Bladder microvascular endothelial cell (primary cell): ENCODE measurements at places on chromosomes 5 and 9. TPM values are rescaled to one million over a fixed set of nuclear protein-coding genes. Genes with fewer than 3 reads are reported as not detected.

FAT2 gene
- total RNA-seq = under 0.01 TPM in 1 of 2 replicates, not detected in the other

PHF2 gene
- 11.0 and 17.2 TPM in 2 replicates for total RNA-seq

ZNF366 gene
- total RNA-seq = 12.3 and 21.0 TPM in 2 replicates

FBP2 gene
- total RNA-seq = not detected in 2 replicates

SLC22A4 gene
- total RNA-seq = 3.5 and 4.7 TPM in 2 replicates

PCDHGA11 gene
- 4.0 and 14.5 TPM in 2 replicates for total RNA-seq

SLC12A2 gene
- 56.0 and 131 TPM in 2 replicates for total RNA-seq

CTXN3 gene
- total RNA-seq = not detected in 2 replicates

SECISBP2 gene
- 18.1 and 43.1 TPM in 2 replicates for total RNA-seq

PCDHGB2 gene
- total RNA-seq = 1.1 and 5.1 TPM in 2 replicates

CD14 gene
- 3.2 TPM in 1 of 2 replicates, not detected in the other for total RNA-seq

OLFML2A gene
- 0.32 and 2.0 TPM in 2 replicates for total RNA-seq

GKAP1 gene
- total RNA-seq = 1.3 and 1.9 TPM in 2 replicates

PLCXD3 gene
- total RNA-seq = 0.19 TPM in 1 of 2 replicates, not detected in the other

ENTPD2 gene
- under 0.01 TPM in 1 of 2 replicates, not detected in the other for total RNA-seq

CCNI2 gene
- under 0.01 and 0.06 TPM in 2 replicates for total RNA-seq

SLC36A3 gene
- not detected in 2 replicates for total RNA-seq

ADAMTS16 gene
- not detected in 2 replicates for total RNA-seq

IL31RA gene
- total RNA-seq = under 0.01 and 0.06 TPM in 2 replicates

RNF44 gene
- 1.6 and 8.5 TPM in 2 replicates for total RNA-seq

CFAP77 gene
- not detected in 2 replicates for total RNA-seq

LRRC26 gene
- not detected in 2 replicates for total RNA-seq

SRD5A1 gene
- 7.4 and 12.3 TPM in 2 replicates for total RNA-seq

FGF18 gene
- total RNA-seq = 0.06 TPM in 1 of 2 replicates, not detected in the other

TSLP gene
- under 0.01 and 0.06 TPM in 2 replicates for total RNA-seq

ARID3C gene
- 0.16 TPM in 1 of 2 replicates, not detected in the other for total RNA-seq

ANXA2R gene
- 3.8 and 13.0 TPM in 2 replicates for total RNA-seq

CDKN2A gene
- 1.3 and 5.4 TPM in 2 replicates for total RNA-seq

UGT3A1 gene
- not detected in 2 replicates for total RNA-seq

KLF4 gene
- total RNA-seq = 0.65 and 1.6 TPM in 2 replicates

MEGF10 gene
- 0.16 and 1.8 TPM in 2 replicates for total RNA-seq
